ENCODE measurements at places on chromosomes 12 and 14.

DNA sequence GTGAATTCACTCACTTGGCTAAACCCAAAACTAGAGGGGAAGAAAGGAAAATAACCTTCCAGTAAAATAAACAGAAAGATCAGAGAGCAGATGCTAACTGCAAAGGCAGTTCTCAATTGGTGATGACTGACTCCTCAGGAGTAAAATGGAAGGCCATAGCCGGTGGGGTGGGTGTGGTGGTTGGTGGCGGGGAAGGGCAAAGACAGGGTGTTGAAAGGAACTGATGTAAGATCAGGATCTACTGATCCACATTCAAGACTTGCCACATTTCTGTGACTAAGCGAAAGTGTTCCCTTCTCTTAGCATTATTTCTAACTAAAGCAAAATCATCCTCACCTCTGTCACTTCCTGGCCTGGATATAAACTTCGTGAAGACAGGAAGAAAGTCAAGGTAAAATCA lies 26.3 kb upstream of the TC2N start:
- no peak for DNase-seq

GRCh38 chr14:64614805-64615391 lies 65.1 kb downstream of the PPP1R36 start:
- DNase-seq, result no peak

GRCh38 chr12:2842948-2843347 lies 8.1 kb upstream of the NRIP2 start:
- no peak for DNase-seq

DNA sequence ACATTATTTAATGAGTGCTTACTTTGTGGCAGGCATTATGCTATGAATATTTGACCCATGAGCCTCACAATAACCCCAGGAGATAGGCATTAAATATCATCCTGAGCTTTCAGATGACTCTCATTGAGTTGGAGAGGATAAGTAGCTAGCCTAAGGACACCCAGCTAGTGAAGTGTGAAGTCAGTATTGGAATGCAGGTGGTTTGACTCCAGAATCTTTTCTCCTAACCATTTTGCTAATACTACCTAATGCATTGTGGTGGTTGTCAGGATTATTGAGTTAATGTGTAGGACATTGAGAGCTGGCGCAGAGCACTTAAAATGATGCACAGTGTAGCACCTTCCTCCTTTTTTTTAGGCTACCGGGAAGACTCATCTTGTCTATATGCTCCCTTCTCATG lies 3.8 kb upstream of the CDKL1 start:
- DNase-seq, result no peak

DNA sequence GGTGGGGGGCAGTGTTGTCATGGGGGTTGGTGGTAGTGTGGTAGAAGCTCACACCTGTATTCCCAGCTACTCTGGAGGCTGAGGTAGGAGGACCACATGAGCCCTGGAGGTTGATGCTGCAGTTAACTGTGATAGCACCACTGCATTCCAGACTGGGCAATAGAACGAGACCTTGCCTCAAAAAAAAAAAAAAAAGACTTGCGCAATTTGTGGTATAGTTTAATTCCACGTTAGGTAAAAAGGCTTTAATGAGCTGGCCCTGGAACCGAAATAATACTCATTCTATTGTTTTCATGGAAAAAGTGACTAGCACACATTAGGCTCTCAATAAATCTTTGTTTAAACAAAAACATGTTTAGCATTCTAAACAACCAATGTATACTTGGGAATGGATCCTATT lies 25.4 kb upstream of the NAP1L1 start:
- no peak for DNase-seq

Data from stimulated activated CD4-positive, alpha-beta T cell treated with anti-CD3 and anti-CD28 coated beads, Interleukin-15, amount 100 ng/mL, for 1 hour (primary cell).